ENCODE measurements at places on chromosomes 7 and 10.

DNA sequence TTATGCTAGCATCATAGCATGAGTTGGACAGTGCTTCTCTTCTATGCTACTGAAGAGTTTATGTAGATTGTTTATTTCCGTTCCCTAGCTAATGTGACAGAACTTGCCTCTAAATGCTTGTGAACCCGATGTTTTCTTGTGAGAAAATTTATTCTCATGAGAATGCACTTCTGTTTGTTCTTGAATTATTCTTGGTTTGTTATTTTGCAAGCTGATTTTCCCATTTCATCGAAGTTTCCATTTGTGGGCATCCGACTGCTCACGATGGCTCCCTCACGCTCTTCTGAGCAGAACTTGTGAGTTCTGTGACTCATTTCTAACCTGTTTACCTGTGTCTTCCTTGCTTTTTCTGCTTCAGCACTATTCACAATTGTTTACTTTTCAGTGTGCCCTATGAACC, 59.9 kb downstream of the WDFY4 start:
- peak; percentile 82 for DNase-seq

DNA sequence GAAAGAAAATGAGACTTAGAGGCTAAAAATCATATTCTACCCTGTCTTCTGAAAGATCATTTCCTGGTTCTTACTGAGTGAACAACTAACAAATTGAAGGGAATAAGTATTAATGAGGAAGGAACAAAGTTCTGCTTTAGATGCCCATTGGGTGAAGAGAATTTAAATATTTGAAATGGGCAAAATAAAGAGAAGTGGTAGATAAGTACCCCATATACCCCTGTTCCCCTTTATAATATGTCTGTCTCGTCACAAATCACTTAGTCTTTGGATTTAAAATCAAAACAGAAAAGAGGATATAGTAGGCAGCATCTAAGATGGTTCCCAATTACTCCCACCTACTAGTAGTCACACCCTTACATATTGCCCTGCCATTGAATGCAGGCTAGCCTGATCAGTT, 13.2 kb downstream of the TES start:
- DNase-seq: no peak

DNA sequence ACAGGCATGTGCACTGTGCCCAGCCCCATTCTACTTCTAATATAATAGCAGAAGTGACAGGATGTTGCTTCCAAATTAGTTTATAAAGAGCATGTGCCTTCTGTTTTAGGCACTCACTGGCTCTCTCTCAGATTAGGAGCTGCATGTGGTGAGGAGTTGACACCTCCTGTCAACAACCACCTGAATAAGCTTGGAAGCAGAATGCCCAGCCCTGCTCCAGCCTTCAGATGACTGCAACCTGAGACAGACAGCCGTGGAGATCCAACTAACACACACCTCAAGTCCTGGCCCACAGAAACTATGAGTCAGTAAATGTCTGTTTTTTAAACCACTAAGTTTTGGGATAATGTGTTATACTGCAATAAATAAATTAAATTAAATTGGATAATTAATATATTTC, 54.5 kb downstream of the PARD3 start:
- no peak for DNase-seq

- DNase-seq: no peak
Measured at GRCh38 chr10:58384544-58384998, 639 bp upstream of the TFAM start.

- DNase-seq: no peak
Measured at GRCh38 chr7:158789842-158790241, 39.5 kb downstream of the ESYT2 start.

- no peak for DNase-seq
Measured at GRCh38 chr10:1360011-1360557, 303.9 kb downstream of the WDR37 start.

- no peak for DNase-seq
Measured at GRCh38 chr10:60434418-60435046, 44.9 kb upstream of the ANK3 start.

DNA sequence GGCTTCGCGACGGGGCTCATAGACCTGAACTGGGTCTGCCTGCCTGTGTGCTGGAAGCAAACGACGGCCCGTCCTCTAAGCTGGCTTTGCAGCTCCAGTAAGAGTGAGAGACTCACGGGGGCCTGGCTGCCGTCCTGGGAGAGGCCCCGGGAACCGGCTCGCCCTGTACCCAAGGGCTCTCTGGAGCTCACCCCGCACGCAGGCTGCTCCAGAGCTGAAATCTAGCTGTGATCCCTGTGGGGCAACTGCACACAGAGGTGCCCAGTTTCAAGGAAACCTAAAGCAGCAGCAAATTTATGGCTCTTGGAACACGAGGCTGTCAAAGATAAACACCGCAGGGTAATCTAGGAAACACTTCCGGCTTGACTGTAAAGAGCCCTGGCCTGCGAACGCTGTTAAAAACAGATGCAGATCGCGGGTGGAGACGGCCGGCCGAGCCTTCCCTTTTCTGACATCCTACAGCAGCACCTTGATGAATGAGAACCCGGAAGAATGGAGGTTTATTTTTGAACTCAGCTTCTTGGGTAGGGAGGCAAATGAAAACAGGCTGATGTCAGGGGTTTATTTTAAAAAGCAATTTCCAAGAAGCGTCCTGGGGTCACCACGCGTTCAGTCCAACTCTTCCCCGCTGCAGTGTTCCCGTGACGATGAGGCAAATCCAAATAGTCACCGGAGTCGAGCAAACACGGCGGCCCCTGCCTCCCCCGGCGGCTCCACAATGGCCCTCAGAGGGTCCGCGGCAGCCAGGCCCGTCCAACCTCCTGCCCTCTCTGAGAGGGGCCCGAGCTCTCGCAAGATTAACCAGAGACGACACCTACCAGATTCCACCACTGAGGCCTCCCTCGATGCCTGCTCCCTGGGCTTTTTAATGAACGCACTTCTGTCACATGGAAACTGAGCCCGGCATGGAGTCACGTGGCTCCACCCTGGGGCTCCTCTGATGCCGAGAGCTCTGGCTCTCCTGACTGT, 29.6 kb downstream of the AMZ1 start:
- DNase-seq: no peak

- no peak for DNase-seq
Measured at GRCh38 chr10:132520177-132520811, 17.3 kb upstream of the INPP5A start.

- DNase-seq: no peak
Measured at GRCh38 chr7:19145434-19146115, 354 bp upstream of the FERD3L start.

- no peak for DNase-seq
Measured at GRCh38 chr7:130683026-130683425, 3.3 kb downstream of the TSGA13 start.

DNA sequence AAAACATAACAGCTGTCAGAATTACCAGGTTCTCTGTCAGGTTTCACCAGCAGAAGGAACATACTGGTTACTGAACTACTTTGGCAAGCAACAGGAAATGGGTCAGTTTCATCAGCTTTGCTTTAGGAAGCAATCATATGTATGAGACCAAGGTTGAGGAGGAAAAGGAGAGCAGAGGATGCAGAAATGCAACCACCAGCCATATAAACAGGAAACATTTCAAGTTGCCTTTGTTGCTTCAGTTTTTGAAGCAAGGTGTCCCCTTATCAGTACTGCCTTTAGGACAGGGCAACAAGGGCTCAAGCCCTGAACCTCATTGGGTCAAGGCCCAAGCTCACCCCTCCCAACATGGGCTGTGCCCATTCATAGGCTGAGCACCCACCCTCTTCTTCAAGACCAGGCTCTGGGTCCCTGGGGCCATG, 10.2 kb downstream of the HIPK2 start:
- DNase-seq: peak; percentile 48

DNA sequence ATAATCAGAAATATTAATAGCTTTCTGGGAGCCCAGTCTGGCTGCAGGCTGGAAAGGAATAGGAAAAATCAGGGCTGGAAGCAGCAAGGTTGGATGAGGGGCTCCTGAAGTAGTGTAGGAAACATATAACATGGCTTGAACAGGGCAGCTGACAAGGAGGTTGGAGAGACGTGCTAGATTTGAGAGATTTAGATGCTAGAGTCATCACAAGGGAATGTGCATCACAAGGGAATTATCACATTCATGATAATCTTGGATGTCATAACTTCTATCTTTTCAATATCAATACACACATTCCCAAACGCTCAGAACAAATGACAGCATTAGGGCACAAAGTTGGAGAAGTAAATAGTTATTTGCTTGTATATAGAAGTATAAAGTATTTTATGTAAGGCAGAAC, 120.9 kb upstream of the EGFR start:
- DNase-seq: no peak

DNA sequence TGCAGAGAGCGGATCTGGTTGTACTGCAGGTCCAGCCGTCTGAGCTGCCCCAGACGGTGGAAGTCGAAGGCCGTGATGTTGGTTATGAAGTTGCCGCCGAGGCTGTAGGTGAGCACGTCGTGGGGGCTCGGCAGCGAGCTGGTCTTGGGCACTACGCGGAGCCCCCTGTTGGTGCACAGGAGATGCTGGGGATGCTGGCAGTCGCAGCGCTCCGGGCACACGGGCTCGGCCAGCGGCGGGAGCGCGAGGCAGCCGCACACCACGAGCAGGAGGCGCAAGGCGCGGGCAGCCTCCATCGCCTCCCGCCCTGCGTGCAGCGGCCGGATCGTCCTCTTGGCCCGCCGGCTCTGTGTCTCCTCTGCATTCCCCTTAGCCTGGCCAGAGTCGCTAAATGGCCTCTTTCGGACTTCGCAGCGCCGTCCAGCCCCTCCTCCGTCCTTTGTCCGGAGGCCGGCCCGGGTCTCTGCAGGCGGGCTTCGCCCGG, 337 bp downstream of the TRIL start:
- no peak for DNase-seq

DNA sequence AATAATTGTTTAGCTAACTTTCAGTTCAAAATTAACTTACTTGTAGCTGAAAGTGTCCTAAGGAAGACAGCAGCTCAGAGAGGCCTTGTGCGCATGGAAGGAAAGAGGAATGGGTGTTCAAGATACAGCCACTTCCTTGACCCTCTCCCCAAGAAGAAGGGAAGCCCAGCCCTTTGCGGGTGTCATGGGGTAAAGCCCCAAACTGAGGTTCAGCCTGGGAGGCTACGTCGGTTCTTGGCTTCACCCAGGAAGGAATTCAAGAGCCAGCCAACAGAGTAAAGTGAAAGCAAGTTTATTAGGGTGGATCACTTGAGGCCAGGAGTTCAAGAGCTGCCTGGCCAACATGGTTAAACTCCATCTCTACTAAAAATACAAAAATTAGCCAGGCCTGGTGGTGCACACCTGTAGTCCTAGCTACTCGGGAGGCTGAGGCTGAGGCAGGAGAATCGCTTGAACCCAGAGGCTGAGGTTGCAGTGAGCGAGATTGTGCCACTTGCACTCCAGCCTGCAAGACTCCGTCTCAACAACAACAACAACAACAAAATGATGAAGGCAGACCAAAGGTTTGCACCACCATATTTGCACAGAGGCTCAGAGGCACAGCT, 15.9 kb downstream of the GPRIN2 start:
- no peak for DNase-seq

DNA sequence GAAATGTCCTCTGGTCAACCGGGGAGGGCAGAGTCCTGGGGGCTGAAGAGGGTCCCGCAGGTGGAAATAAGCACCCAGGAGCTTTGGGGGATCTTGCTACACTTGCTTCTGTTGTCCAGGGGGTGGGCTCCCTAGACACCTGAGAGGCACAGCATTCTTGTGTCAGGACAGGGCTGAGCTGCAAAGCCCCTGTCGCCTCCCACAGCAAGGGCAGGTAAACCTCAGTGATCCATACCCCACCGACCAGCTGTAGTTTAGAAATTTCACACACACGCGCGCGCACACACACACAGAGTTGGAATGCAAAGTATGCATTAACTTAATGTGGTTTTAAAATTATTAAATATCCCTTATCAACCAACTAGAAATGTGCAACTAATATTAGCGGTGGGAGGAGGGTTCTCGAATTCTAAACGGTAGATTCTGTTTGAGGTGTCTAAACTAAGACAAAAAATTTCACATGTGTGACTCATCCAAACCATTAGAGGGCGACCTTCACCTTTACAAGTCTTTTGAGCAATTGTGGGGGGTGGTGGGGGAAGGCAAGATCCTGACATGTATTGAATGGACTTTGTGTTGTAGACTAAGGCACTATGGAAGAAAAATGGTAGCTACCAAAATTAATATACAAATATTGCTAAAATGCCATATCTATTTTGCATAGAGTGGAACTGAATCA, 34.3 kb upstream of the PTF1A start:
- no peak for DNase-seq

DNA sequence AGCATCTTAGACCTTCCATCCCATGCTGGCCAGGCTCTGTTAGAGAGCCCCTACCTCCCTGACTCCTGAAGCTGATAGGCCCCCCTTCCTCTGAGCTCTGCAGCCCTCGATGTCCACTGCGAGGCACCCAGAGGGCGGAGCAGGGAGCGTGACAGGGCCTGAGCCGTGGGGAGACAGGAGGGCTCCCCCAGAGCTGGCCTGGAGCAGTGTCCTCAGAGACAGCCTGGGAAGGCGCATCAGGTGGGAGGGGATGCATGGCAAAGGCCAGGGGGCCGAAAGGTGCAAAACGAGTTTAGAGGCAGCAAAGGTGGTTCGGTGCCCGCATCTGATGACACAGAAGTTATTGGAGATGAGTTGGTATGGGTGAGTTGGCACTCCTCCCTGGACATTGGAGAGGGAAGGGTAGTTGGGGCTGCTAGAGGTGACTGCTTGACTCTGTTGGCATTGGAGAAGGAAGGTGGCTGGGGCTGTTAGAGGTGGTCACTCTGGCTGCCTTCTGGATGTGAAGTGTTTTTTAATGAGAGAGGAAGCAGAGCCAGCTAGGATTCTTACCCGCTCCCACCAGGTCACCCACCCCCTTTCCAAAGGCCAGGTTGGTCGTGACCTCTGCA, 53.1 kb downstream of the PRF1 start:
- DNase-seq: no peak

GRCh38 chr7:3028758-3029093, 14.9 kb downstream of the CARD11 start:
- DNase-seq: no peak

GRCh38 chr7:28104811-28105210, 75.8 kb downstream of the JAZF1 start:
- no peak for DNase-seq

DNA sequence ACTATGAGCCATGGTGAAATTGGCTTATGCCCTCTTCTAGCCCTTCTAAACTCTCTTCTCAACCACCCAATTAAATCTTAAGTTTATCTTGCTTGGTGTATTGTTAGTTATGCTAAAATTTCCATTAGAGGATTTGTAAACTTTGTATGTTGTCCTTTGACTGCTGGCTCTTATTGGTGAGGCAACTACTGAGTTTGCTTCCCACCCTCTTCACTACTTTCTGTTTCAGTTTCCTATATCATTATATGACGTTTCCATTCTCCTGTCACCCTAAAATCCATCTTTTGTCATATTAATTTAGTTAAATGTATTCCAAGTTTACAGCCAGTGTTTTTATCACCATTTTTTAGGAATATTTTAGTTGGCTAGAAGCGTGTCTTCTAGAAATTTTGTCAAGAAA, 80.9 kb upstream of the VWC2 start:
- no peak for DNase-seq

- no peak for DNase-seq
Measured at GRCh38 chr10:98831391-98831790, 384.7 kb upstream of the HPS1 start.
